ENCODE measurements at places on chromosomes 5 and 9. TPM values are rescaled to one million over a fixed set of nuclear protein-coding genes. Genes with fewer than 3 reads are reported as not detected.

DNA sequence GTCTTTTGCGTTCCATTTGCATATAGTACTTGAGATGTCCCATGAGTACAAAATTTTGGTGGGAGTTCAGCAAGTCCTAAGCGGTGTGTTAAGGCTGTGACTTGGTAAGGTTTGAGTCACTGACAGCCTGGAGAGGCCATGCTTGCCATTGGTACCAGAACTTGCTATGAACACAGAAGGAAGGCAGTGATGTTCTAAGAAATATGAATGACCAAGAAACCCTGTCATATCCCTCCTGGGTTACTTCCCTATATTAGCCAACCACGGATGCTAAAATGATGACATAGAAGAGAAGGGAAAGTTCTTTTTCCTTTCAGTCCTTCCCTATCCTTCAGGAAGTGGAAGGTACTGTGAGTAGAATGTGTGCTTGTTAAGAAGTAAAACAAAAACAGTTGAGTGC is 136.7 kb downstream of the GCNT1 start:
- no peak overlapping the region for H3K4me3 ChIP-seq
- H3K27me3 ChIP-seq, result no peaks in the 10 kb centered on the region
- H3K27ac ChIP-seq, result no peak overlapping the region

DNA sequence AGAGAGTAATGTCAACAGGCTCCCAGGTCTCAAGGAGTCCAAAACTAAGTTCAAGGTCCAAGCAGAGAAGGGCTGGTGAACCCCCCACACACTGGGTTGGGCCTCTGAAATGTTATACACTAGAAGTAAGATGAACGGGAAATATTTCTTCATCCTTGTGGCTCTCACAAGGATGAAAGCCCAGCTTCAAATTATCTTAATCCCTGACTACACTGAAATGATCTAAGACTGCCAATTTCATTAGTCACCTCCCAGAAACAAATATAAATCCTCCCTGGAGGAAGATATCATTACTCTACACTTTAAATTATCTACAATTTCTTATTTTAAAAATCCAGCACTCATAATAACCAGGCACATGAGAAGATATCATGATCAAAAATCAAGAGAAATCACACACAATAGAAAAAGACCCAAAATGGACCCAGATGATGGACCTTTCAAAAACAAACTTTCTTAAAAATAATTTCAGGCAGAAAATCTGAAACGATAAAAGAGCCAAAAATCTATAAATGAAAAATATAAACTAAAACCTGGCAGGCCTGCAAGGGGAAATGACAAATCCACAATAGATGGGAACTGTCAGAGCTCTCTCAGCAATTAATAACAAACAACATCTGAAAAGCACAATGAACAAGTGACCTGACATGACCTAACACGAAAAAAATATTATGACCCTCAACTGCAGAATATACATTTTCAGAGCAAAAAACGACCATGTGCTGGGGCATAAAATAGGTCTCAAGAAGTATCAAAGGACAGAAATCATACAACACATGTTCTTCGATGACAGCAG is 117.4 kb downstream of the GPR21 start:
- no peak overlapping the region for H3K4me3 ChIP-seq
- no peak for DNase-seq
- H3K4me1 ChIP-seq, result no peaks in the 10 kb centered on the region
- H3K36me3 ChIP-seq, result peaks cover 78% of the 10 kb centered on the region
- no peaks in the 10 kb centered on the region for H3K27me3 ChIP-seq

DNA sequence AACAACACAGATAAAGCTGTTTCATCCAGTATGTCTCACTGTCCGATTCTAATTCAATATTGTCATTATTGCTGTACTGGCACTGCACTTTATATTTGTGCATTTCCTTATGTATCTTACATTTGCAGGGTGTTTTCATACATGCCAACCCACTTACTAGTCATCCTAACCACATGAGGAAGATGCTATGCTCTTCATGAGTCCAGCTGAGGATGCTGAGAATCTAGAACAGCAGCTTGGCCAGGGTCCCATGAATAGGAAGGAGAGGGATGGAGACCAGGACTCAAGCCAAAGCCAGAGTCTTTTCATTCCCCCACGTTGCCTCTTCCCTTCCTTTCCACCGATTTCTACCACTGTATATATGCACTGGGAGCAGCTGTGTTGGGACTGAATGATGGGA is 292.8 kb upstream of the KLF4 start:
- no peak overlapping the region for H3K27ac ChIP-seq
- no peaks in the 10 kb centered on the region for H3K36me3 ChIP-seq
- DNase-seq, result no peak
- H3K4me3 ChIP-seq, result no peak overlapping the region
- H3K4me1 ChIP-seq, result no peaks in the 10 kb centered on the region

DNA sequence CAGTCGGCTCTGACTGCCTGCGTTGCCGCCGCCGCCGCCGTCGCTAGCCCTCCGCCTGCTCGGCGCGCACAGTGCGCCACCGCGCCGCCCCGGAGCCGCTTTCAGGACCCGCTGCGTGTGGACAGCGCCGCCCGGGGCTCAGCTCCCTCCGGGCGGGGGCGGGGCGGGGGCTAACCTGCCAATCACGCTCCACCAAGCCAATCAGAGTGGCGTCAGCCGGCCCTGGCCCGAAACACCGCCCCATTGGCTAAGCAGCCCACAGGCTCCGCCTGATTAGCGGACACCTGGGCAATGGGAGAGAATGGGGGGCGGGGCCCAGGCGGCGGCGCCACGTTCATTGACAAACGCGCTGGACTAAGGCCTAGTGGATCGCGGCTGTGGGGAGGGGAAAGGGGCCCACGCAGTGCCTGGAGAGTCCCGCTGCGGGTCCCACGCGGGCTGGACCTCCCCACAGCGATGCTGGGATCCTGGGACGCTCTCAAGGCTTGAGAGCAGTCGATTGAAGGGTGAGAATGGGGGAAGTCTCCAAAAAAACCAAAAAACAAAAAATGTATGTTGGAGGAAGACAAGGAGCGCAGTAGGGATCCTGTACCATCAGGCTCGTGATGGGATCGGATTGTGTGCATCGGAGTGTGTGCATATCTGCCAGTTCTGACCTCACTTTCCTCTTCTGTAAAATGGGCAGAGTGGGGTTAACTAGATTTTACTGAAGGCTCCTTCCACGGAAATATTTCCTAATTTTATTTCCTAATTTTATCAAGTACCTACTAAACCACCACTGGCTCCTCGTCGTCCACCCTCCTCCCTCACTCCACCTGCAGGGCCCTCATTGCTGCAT is 6.3 kb downstream of the PAX5 start:
- H3K36me3 ChIP-seq, result peaks cover 12% of the 10 kb centered on the region
- H3K27ac ChIP-seq, result peak overlapping the region; percentile 92
- no peaks in the 10 kb centered on the region for H3K27me3 ChIP-seq
- peak; percentile 99 for DNase-seq
- peaks cover 76% of the 10 kb centered on the region for H3K4me1 ChIP-seq

- H3K36me3 ChIP-seq, result no peaks in the 10 kb centered on the region
- peaks cover 10% of the 10 kb centered on the region for H3K4me1 ChIP-seq
- H3K27me3 ChIP-seq, result no peaks in the 10 kb centered on the region
- H3K27ac ChIP-seq, result no peak overlapping the region
- DNase-seq, result no peak
Measured at GRCh38 chr5:759111-759751, 25.3 kb downstream of the ZDHHC11B start.

- no peaks in the 10 kb centered on the region for H3K27me3 ChIP-seq
- no peaks in the 10 kb centered on the region for H3K36me3 ChIP-seq
- DNase-seq, result peak; percentile 55
- H3K4me3 ChIP-seq, result peak overlapping the region; percentile 18
Measured at GRCh38 chr9:120235081-120235480, 344.9 kb downstream of the CDK5RAP2 start.

GRCh38 chr5:64766941-64767340 is 1.6 kb downstream of the SREK1IP1 start:
- peak overlapping the region; percentile 71 for H3K27ac ChIP-seq
- peaks cover 46% of the 10 kb centered on the region for H3K4me1 ChIP-seq
- DNase-seq, result peak; percentile 48

- H3K4me1 ChIP-seq, result no peaks in the 10 kb centered on the region
- no peak for DNase-seq
- no peaks in the 10 kb centered on the region for H3K27me3 ChIP-seq
- H3K27ac ChIP-seq, result no peak overlapping the region
Measured at GRCh38 chr5:2373631-2374030, 377.8 kb downstream of the IRX2 start.

DNA sequence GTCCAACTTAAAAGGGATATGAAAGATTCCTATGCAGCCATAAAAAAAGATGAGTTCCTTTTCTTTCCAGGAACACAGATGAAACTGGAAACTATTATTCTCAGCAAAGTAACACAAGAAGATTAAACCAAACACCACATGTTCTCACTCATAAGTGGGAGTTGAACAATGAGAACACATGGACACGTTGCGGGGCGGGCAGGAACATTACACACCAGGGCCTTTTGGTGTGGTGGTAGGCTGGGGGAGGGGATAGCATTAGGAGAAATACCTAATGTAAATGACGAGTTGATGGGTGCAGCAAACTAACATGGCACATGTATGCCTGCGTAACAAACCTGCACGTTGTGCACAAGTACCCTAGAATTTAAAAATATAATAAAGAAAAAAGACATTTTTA is 516.1 kb downstream of the LRRC70 start:
- no peaks in the 10 kb centered on the region for H3K36me3 ChIP-seq
- no peak overlapping the region for H3K4me3 ChIP-seq
- H3K27ac ChIP-seq, result no peak overlapping the region
- H3K4me1 ChIP-seq, result no peaks in the 10 kb centered on the region
- no peak for DNase-seq

- no peak for DNase-seq
- H3K27me3 ChIP-seq, result no peaks in the 10 kb centered on the region
- H3K36me3 ChIP-seq, result no peaks in the 10 kb centered on the region
Measured at GRCh38 chr5:129120158-129120581, 25.6 kb downstream of the ISOC1 start.

DNA sequence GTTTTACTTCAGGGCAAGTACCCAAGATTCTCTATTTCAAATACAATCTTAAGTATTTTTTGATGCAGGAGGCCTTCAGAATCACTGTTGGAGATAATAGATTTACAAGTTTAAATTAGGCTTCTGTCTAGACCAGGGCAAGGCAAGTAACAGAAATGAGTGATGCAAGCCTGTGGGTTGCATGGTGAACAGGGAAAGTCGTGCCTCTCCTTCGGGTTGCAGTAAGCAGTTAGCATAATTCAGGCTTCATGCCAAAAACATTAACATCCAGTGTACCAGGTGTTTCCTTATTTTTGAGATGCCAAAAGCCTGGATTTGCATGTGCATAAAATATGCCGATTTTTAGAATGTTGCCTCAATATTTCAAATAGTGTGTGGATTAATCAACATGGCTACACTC is 369.0 kb downstream of the CAAP1 start:
- H3K4me1 ChIP-seq, result peaks cover 8% of the 10 kb centered on the region
- H3K36me3 ChIP-seq, result no peaks in the 10 kb centered on the region
- H3K27me3 ChIP-seq, result no peaks in the 10 kb centered on the region
- no peak overlapping the region for H3K27ac ChIP-seq

DNA sequence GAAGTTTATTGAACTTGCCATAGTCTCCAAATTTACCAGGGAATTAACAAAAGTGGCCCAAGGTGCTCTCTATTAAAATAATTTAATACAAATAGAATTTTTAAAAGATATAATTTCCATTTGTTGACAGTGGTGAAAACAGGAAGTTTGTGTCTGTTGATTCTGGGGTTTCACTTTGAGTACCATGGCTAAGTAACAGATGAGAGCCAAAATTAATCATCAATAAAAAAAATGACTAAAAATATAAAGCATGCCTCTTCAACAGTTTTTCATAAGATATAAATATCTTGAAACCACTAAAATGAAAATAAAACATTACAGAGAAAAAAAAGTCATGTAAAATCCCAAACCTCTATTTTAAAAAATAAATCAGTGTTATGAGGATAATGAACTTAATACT is 49.8 kb downstream of the SGCD start:
- H3K4me3 ChIP-seq, result no peak overlapping the region
- DNase-seq, result no peak
- H3K27ac ChIP-seq, result no peak overlapping the region
- no peaks in the 10 kb centered on the region for H3K27me3 ChIP-seq
- no peaks in the 10 kb centered on the region for H3K36me3 ChIP-seq
- H3K4me1 ChIP-seq, result no peaks in the 10 kb centered on the region

GRCh38 chr5:107359033-107359915 is 311.5 kb downstream of the EFNA5 start:
- H3K27ac ChIP-seq, result no peak overlapping the region
- no peaks in the 10 kb centered on the region for H3K36me3 ChIP-seq
- DNase-seq, result no peak
- no peak overlapping the region for H3K4me3 ChIP-seq

DNA sequence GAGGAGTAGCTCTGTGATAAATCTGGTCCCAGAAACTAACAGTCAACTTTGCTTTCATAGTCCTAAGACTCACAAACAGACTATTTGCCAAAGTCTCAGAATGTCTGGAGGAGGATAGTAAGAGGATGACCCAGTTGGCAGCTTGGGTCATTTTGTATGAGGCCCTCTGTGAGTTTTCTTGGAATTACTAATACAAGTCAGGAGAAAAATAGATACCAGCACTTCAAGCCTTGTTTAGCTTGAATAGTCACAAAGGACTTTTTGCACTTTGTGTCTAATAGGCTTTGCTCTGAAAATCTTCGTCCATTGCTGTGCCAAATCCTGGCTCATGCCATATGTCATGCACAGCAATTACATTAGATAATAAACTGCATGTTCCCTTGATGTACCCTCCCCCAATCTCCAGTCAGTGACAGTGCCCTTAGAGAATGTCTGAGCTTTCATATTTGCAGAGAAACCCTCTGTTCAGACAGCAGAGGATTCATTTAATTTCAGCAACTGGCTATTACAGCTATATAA is 612.8 kb downstream of the CSNK1G3 start:
- no peak overlapping the region for H3K4me3 ChIP-seq
- DNase-seq, result no peak
- H3K27ac ChIP-seq, result no peak overlapping the region
- H3K4me1 ChIP-seq, result no peaks in the 10 kb centered on the region

DNA sequence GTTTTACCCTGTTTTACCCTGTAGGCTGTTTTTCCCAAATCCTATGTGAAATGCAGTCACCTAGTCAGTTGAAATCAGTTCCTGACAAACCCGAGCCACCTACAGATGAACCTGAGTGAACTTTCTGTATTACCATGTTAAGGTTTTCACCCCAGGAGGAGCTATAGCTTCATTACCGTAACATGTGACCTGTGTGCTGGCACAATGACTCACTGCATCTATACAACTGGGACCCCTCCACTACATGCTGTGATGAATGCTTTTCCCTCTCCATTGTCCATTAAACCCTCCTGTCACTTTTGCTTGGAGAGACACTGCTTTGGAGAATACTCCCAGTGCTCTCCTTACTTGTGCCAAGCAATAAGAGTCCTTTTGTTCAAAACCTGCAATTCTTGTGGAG is 1974.8 kb downstream of the EFNA5 start:
- no peak for DNase-seq
- H3K4me3 ChIP-seq, result no peak overlapping the region
- no peaks in the 10 kb centered on the region for H3K4me1 ChIP-seq
- no peaks in the 10 kb centered on the region for H3K36me3 ChIP-seq
- no peak overlapping the region for H3K27ac ChIP-seq

GRCh38 chr9:10649076-10649475 is 36.3 kb upstream of the PTPRD start:
- no peaks in the 10 kb centered on the region for H3K27me3 ChIP-seq
- DNase-seq, result no peak

GRCh38 chr9:135827866-135828580 is 79.3 kb downstream of the CAMSAP1 start:
- DNase-seq, result no peak
- no peak overlapping the region for H3K27ac ChIP-seq
- peaks cover 13% of the 10 kb centered on the region for H3K36me3 ChIP-seq
- H3K4me1 ChIP-seq, result no peaks in the 10 kb centered on the region
- no peaks in the 10 kb centered on the region for H3K27me3 ChIP-seq
- H3K4me3 ChIP-seq, result no peak overlapping the region

Gene MUSK
- not detected for total RNA-seq

Gene RPL35
- 4,363 TPM for total RNA-seq

Gene MED27
- 14.7 TPM for total RNA-seq

Gene BSPRY
- total RNA-seq, result not detected

Gene AGXT2
- not detected for total RNA-seq

Gene PCDHGA11
- total RNA-seq, result 9.3 TPM

Gene GRAMD2B
- total RNA-seq, result 8.1 TPM

Gene VCAN
- not detected for total RNA-seq

Measured in Karpas-422 (cell line).